ENCODE measurements at places on chromosomes 11 and 22.

GRCh38 chr22:39266398-39267030 is 21.7 kb upstream of the PDGFB start:
- no peak for DNase-seq

GRCh38 chr11:85238906-85239305 is 388.2 kb downstream of the DLG2 start:
- DNase-seq, result no peak

- no peak for DNase-seq
Measured at GRCh38 chr11:282630-283360, 4.6 kb downstream of the NLRP6 start.

DNA sequence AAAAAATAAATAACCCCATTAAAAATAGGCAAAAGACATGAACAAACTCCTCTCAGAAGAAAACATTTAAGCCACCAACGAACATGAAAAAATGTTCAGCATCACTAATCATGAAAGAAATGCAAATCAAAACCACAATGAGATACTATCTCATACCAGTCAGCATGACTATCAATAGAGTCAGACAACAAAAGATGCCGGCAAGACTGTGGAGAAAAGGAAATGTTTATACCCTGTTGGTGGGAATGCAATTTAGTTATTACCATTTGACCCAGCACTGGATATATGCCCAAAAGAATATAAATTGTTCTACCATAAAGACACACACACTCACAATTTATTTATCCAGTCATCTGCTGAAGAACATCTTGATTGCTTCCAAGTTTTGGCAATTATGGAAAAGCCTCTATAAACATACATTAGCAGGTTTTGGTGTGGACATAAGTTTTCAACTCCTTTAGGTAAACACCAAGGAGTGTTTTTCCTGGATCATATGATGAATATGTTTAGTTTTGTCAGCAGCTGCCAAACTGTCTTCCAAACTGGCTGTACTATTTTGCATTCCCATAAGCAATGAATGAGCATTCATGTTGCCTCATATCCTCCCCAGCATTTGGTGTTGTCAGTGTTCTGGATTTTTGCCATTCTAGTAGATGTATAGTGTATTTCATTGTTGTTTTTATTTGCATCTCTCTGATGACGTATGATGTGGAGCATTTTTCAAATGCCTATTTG is 28.0 kb downstream of the OR8D1 start:
- DNase-seq, result no peak

- no peak for DNase-seq
Measured at GRCh38 chr11:7364660-7365059, 113.0 kb downstream of the SYT9 start.

GRCh38 chr11:23263466-23263865 is 403.2 kb upstream of the CCDC179 start:
- DNase-seq, result no peak

DNA sequence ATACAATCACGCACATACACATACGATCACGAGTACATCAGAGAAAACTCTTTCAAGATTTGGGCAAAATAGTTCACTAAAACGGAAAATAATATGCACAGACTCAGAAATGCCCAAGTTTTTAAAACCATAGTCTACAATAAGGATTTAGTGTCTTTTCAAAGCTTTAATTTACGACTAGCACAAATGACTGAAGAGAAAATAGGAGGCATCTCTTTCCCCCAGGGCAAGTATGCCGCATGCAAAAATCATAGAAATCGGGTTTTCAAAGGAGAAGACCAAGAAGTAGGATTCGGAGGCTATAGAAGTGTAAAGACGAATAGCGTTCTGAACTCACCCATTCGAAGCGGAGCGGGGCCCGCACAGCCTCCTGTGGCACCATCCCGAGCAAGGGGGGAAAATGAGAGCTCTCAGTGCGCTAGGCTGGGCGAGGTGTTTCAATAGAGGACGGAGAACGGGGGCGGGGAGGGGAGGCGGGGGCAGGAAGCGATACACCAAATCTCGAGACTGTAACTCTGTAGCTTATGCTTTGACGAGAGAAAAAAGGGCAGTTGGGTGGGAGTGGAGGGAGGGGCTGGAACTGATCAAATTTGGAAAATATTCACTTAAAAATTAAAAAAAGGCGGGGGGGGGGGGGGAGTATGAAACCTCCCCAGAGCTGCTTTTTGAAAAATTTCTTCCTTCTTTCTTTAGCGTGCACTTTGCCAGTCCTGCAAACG is 15.8 kb downstream of the BLID start:
- DNase-seq, result no peak

- no peak for DNase-seq
Measured at GRCh38 chr22:24406322-24407277, 20.8 kb upstream of the ADORA2A start.

- no peak for DNase-seq
Measured at GRCh38 chr11:8356721-8357504, 93.2 kb upstream of the LMO1 start.
